ENCODE measurements at places on chromosomes 16 and 17.

GRCh38 chr17:53191878-53192277 is 630.8 kb upstream of the KIF2B start:
- no peak for DNase-seq

DNA sequence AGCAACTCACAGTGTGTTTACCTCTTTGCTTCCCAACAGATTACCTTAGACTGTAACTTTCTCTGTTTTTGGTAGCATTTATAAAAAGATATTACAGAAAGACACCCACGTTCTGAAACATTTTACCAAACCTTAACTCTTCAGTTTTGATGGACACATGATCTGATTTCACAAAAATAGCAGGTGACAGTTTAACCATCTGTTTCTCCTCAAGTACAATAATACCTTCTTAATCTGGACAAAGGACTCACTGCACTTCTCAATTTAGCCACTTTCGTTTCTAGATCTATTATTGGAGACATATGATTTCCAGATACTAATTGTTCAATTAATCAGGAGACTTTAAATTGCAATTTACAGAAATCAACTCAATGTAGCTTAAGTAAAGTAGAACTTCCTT is 703.8 kb upstream of the KIF2B start:
- no peak for DNase-seq

- DNase-seq = peak; percentile 9
These were observed 118.0 kb upstream of the ZNF469 start for GRCh38 chr16:88264641-88265285.

- DNase-seq = no peak
These were observed 5.0 kb downstream of the TAOK2 start for GRCh38 chr16:29978564-29979270.

DNA sequence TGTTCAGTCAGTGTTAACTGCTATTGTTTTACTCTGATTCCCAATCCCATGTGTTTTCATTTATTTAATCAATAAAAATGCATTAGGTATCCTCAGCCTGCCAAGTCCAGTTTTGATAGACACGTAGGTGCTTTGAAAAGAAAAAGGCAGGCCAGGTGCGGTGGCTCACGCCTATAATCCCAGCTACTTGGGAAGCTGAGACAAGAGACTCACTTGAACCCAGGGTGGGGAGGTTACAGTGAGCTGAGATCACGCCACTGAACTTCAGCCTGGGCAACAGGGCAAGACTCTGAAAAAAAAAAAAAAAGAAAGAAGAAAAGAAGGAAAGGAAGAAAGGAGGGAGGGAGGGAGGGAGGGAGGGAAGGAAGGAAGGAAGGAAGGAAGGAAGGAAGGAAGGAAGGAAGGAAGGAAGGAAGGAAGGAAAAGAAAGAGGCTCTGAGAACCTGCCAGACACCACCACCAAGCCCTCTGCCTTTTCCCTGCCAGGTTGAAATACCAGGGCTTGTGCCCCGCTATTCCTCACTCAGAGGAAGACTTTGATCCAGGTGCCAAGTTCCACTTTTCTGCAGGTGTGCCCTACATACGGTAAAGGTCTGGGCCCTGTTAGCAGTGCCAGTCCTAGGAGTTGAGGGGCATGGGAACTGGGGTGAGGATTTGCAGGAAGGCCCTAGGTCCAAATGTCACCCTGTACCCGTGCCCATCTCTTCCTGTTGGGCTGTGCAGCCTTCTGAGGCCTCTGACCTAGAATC is 10.1 kb upstream of the KCNH6 start:
- no peak for DNase-seq

DNA sequence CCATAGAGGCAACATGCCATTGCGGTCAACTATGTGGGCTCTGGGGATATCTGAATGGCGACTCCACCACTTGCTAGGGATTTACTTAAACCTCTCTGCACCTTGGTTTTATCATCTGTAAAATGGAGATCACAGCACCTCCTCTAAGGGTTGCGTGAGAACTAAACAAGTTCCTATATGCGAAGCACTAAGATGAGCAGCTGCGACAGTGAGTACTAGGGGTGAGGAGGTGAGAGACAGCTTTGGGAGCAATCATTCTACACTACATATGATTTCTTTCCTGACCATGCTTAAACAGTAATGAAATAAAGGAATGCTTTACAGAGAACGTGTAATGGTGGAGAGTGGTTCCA is 61.4 kb downstream of the CREBBP start:
- DNase-seq = no peak

- DNase-seq = no peak
These were observed 787 bp downstream of the PRKAR1A start for GRCh38 chr17:68512960-68513474.

DNA sequence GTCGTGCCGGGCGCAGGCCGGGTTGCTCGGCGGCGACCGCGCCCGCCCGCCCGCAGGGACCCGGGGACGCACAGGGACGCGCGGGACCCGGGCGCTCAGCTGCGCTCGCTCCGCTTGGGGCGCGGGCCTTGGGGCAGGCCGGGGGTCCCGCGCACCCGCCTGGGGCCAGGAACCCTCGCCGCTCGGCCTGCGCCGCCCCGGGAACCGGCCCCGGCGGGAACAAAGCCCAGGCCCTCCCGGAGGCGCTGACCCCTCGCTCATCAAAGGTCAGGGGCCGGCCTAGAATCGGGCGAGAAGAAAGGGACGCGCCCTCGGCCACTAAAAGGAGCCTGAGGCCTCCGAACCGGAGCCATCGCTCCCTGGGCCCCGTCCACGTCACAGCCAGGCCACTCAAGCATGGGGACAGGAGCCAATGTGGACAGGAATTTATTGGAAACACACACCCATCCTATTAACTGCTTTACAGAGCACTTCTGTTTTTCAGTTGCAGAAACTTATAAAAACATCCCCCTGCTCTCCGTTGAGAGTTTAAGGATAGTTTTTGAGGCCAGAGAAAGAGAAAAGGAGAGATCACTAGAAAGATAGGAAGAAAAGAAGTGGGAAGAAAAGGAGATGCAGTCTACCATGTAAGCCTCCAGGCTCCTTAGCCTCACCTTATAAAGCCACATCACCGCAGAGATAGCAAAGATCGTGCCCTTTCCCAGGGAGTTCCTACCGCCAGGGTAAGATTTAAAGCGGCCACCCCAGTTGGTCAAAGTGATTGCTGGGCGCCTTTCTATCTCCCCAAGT is 558 bp upstream of the ZFHX3 start:
- DNase-seq = no peak

DNA sequence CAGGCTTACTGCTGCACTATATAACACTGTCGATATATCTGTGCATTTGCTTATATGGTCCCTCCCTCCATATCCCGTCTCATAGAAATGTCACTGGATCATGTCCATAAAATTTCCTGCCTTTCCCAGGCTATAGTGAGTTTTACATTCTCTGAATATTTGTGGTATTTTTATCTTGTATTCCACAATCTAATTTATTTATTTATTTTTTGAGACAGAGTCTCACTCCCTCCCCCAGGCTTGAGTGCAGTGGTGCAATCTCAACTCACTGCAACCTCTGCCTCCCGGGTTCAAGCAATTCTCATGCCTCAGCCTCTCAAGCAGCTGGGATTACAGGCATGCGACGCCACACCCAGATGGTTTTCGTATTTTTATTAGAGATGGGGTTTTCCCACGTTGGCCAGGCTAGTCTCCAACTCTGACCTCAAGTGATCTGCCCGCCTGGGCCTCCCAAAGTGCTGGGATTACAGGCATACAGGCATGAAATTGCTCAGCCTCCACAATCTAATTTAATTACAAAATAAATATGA is 12.9 kb downstream of the TRIM37 start:
- DNase-seq = no peak

DNA sequence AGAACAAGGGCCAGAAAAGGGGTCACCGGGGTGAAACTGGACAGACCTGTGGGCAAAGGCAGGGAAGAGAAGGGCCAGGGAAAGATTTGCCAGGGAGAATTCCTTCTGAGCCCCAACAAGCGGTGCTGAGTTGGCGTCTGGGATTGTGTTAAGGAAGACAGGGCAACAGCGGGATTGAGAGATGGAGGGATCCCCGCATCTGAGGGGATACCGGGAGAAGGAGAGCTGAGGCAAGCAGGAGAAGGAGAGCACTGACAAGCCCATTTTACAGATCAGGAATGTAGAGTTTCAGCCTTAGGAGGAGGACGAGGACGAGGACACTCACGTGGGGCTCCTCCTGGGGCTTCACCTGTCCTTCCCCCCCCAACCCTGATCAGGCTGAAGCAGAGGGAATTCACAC is 998 bp upstream of the ABCC3 start:
- DNase-seq = no peak

DNA sequence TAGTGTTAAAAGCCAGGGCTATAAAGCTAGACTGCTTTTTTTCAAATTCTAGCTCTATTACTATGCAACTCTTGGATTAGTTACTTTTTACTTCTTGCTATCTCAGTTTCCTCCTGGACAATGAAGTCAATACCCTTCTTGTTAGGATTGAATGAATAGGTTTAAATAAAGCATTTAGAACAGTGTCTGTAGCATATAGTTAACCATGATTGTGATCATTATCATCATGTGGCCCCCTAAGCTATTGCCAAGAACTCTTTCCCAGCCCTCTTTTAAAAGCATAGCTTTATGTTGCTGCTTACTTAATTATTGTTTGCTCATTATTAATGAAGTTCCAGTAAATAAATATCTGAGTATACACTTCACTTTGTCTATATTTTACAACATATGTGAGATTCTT is 4.5 kb downstream of the VMP1 start:
- DNase-seq = no peak

- DNase-seq = no peak
These were observed 9.6 kb downstream of the NME3 start for GRCh38 chr16:1761751-1762150.

DNA sequence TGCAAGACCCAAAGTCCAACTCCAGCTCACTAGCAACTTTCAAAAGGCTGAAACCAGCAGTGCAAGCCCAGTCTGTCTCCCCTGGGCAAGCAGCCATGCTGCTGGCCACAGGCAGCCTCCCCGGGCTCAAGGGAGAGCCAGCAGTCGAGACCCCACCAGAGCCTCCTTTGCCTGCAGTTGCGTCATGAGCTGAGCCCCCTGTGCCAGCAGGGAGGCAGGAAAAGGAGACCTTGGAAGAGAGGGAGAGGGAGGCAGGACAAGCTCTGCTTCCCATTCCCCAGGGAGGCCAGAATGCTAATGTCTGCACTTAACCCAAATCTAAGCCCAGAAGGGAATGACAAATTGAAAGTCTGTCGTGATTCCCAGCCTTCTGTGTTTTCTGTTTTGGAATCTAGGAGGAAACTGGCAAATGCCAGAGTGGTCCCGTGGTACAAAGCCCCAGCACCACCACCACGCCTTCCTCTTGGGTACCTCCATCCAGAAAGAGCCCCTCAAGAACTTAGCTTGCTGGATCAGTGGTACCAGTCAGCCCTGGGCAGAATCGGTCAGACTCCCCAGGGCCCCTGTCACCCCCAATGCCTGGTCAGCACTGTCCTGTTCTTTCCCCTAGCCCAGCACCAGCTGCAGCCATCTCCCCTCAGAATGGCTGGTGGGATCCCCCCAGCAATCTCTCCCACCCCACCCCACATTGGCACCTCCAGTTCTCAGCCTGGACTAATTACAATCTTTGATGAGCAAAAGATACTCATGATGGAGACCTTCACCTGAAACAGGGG is 99.3 kb upstream of the TNRC6C start:
- DNase-seq = no peak

DNA sequence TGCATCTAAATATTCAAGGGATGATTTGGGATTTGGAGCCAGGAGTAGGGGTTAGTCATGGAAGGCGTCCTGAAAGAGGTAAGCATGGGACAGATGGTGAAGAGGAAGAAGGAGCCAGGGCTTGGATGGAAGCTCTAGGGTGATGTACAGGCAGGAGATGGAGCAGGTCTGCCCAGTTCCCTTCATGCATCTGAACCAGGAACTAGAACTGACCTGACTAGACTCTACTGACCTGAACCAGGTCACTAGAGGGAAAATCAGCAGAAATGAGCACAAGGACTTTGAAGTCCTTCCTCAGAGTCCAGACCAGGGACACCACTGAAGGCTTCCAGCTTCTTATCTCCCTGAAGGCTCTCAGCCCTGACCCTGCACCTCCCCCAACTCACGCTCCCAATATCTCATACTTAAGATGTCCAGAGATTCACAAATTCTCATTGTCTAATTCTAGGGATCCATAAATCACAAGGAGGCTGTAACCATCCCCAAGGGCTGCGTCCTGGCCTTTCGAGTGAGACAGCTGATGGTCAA is 8.3 kb downstream of the GSDMA start:
- DNase-seq = no peak

- no peak for DNase-seq
These were observed 6.3 kb upstream of the ERCC4 start for GRCh38 chr16:13913374-13914292.

DNA sequence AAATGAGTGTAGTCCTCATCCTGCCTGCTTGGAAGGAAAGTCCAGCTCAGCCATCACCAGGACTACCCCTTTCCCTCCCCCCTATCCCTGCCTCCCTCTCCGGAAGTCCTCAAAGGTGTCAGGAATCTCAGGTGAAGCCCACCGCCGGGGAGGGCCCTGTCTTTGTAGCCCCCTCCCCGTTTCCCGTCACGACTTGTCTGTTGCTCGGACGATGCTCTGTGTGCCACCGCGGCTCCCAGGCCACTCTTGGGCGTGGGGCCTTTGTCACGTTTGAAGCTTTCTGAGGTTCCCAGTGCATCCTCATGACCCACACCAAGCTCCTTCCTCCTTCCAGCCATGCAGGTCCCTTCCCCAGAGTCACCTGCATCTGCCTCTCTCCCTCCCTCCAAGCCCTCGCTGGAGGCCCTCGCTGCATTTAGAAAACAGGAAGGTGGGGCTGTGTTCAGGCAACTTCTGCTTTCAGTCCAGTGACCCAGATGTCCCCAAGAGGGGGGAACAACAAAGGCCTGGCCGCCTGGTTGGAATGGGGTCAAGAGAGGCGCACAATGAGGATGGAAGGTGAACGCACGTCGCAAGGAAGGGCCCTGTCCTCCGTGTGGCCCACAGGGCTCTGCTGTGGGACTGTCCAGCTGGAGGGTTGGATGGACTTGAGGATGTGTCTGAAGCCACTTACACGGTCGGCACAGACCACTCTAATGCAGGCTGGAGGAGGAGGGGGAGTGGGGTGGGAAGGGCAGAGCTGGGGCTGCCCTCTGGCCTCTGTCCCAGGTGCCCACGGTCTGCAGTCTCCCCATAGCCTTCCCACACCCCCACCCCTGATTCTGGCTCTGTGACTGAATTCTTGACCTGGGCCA is 59.9 kb downstream of the OR1D5 start:
- DNase-seq = no peak

GRCh38 chr17:71084838-71085237 is 915.5 kb downstream of the KCNJ2 start:
- no peak for DNase-seq

DNA sequence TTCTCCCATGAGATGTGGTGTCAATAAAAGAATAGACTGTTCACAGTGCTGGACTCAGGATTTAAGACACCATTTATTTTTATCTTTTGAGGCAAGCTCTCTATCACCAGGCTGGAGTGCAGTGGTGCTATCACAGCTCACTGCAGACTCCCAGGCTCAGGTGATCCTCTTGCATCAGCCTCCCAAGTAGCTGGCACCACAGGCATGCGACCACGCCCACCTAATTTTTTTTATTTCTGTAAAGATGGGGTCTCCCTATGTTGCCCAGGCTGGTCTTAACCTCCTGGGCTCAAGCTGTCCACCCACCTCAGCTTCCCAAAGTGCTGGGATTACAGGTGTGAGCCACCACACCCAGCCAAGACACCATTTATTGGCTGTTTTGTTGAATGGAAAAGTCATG is 18.6 kb upstream of the DRG2 start:
- DNase-seq = no peak
